NCI-H146 (cell line): ENCODE measurements at places on chromosomes 2 and 18.
A peak's percentile ranks its signal among the peaks of the same experiment; 100 is the strongest.

- DNase-seq: no peak
Measured at GRCh38 chr2:15034246-15034645, 401.7 kb downstream of the LRATD1 start.

DNA sequence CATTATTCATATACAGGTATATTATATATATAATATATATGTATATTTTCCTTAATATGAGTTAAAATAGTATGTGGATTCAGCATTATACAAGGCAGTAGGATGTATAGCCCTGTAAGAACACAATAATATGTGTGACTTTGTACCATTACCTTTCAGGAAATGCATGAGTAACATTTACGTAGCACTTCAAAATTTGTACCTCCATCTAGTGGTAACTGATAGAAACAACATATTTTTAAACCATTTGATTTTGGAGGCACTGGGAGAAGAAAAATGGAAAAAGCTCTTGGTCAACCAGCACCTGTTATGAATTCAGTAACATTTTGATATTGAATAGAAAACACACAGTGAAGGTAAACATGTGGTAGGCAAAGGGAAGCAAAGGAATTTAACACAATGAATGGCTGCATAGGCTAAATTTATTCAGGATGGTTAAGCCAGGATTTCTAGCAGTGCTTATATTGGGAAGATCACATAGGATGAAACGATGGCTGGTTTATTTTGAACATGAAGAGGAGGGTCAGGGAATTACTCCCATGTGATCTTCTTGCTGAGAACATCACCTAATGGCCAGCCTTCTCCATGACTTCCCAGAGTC lies 565.5 kb downstream of the CCDC85A start:
- peak; percentile 4 for DNase-seq

DNA sequence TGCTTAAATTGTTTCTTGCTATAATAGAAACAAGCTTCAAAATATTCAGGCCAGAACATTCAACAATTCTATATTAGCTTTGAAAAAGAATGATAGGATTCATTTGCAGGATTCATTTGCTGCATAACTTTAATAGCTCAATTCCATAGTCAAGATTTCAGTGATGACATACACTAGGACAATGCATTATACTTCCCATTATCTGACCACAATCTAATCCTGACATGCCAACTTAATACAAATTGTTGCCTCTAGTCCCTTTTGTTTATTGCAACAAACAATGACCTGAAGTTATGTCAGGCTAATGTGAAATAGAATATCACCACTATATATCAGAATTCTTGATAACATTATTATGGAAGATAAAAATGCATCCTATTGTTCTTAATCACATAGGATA lies 169.4 kb downstream of the DNAH7 start:
- DNase-seq: no peak

DNA sequence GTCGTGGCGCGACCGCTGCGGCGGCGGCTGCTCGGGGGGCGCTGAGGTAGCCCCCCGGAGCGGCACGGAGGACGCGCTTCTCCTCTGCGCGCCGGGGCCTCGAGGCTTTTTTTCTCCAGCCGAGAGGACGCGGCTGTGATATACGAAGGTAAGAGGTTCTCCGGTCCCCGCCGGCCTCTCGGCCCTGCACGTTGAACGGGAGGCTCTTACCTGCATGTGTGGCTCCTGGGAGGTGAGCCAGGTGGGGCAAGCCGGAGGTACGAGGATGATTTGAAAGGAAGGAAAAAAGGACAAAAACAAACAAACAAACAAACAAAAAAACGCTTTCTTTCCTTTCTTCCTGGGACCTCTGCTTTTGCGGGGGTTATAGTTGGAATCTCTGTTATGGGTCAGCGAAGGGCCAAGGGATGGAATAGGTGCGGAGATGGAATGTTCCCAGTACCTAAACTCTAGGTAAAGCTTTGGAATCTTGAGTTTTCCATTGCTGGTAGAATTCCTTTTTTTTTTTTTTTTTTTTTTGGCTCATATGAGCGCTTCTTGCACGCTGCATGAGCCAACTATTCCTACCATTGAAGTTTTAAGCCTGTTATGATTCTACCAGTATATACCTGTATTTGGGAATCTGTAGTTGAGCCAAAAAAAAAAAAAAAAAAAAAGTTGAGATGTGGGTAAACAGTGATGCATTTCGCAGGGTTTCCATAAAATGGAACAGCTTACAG lies 674 bp downstream of the PTPN4 start:
- peak; percentile 83 for DNase-seq

GRCh38 chr2:65228263-65228750 lies 676 bp downstream of the ACTR2 start:
- DNase-seq: peak; percentile 80

DNA sequence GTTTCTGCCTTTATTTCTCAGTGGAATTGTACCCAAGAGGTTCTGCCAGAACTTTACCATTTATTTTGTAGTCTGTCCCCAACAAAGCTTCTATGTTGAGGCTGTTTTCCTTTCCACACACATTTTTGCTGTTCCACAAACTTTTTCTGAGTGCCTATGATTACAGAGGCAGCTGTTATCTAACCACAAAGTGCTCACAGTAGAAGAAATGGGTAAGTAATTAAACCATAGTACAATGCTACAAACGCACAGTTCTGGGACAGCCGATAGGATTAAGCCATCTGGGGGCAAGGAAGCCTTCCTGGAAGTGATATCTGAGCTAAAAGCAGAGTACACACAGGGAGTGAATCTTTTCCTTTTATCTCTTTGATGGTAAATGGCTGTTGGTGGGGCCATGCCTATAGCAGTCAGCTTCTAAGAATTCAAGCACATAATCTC lies 3.9 kb upstream of the MGAT4A start:
- DNase-seq: no peak

- no peak for DNase-seq
Measured at GRCh38 chr2:8587251-8587791, 94.5 kb upstream of the ID2 start.

GRCh38 chr2:214995409-214995808 lies 143.0 kb downstream of the ABCA12 start:
- DNase-seq: no peak

DNA sequence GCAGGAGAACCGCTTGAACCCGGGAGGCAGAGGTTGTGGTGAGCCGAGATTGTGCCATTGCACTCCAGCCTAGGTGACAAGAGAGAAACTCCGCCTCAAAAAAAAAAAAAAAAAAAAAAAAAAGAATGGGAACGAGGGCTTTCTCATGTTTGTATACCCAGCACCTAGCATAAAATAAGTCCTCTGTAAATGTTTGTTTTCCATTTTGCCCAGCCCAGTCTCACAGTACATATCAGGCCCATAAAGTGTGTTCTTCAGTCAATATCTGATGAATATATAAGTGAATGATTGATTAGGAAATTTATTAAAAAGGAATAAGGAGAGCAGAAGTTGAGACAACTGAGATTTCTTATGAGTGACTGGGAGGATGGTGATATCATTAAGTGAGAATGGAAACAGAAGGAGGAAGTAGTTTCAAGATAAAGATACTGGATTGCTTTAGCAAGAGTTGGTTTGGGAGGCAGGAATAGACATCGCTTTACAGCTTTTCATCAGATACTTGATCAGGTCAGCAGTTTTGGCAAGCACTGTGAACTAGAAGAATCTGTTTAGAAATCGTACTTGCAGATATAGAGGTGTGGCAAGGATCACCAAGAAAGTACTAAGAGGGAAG lies 327.5 kb downstream of the KIAA1328 start:
- peak; percentile 22 for DNase-seq

DNA sequence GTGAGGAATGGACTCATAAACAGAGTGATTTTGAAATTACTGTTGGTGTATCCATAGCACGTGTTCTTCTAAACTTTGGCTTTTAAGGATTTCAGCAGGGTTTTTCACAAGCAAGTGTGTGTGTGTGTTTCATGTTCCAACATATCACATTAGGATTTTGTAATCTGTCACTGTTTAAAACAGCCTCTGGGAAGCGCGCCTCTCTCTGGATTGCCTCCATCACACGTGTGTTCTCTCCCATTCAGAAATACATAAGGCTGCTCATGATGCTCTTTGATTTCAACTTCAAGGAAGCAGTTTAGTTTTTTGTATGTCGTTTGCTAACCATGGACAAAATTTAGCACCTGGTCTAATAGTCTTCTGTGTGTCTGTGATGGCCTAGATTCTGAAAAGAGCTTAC lies 370.4 kb downstream of the MTX2 start:
- DNase-seq: no peak

- DNase-seq: no peak
Measured at GRCh38 chr2:149832324-149832723, 244.7 kb upstream of the MMADHC start.

GRCh38 chr2:161625314-161625919 lies 1.2 kb downstream of the SLC4A10 start:
- DNase-seq: peak; percentile 64

DNA sequence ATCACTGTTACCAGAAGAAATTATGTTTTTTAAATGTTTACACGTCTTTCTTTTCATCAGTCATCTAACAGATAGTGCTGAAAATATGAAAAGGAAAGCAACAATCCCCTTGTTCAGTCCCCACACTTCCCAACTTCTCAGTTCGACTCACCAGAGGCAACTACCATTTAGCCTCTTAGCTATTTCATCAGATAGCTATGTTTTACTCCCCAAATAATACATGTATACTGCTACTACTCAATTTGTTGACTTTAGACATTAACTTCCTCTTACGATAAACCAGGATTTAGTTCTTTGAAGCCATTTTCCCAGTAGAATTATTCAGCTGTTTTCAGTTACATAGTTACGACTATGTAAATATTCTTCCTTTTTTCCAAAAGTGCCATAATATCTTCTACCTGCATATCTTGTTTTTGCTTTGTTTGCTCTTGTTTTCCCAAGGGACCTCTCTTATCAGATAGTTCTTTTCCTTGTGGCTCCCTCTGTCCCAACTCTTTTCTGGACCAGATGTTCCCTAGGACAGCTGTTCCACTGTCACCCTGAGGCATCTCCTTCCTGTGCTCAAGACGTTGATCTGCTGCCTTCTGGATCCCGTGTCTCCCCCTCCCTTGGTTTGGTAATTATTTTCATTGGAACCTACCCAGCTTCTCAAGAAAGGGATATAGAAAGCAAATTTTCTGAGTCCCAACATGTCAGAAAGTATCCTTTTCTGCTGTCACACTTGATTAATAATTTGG lies 289.3 kb upstream of the TANK start:
- no peak for DNase-seq

DNA sequence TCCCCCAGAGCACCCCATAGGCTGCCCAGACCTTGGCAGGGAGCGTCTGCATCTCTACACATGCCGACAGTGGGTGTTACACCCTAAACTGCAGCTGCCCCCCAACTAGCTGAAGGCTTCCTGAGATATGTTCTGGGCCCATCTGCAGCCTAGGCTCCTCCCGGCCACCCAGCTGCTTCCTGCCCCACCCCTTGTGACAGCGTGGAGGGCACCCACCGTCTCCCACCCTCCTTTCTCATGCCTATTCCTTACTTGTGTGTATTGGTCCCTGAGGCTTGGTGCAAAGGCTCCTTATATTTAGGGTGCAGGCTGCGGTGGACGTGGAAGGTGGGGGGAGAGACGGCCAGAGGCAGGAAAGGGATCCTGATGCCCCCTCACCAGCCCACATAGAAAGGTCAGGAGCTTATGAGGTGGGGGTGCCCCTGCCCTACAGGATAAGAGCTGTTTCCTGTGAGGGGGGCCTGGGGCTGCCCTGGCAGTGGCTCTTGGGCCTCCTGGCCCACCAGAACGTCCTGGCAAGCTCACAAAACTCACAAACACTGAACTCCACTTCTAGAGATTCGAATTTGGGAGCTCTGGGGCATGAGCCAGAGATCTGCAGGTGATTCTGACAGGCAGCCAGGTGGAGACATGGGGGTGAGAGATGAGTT lies 7.3 kb upstream of the PROM2 start:
- DNase-seq: no peak

DNA sequence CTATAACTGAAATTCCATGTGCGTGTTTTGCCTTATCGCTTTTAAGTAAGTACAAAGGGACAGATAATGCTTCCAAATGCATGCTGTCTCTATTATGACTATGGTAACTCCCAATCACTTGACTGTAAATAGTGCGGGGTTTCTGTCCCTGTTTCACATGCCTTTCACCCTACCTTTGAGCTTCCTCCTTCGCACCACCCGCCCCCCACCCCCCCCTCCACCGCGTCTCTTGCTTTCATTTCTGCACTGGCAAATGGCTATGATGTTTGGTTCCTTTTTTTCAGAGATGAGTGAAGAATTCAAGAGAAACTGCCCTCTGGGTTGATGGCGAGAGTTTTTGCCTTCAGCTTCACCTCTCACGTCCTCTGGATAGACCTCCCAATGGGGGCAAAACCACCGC lies 25.0 kb upstream of the SPP2 start:
- no peak for DNase-seq

DNA sequence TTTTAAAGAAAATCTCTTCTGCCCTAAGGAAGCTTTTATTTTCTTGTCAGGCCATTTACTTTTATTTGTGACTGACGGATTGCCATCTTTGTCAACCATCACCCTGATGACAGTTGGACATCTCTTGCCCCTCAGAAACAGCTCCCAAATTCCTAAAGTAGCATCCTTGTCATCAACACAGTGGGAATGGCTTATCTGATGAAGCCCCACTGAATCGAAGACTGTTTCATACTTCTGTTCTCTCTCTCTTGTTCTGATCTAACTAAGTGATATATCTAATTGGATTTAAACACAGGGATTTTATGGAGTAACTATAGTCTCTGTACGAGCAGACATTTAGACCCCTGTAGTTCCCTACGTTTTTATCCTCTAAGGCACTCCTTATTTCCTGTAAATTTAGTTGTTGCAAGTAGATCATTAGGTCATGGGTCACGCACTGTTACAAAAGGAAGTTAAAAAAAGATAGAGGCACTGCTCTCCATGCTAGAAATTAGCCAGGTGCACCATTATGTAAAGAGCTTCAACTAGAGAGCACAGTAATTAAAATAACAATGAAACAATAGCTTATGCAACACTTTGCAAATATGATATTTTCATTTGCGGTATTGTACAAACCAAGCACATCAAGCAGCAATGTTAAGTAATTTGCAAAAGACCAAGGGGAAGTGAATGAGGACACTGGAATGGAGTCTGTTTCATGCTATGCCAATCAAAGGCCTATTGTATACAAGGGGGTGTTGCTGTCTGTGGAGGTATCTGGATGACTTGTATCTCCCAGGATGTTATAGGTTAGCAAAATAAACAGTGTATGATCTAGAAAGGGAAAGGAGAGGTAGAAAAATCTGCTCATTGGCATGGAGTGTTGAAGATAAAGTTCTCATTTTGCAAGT lies 284.7 kb downstream of the LRRTM1 start:
- DNase-seq: peak; percentile 22

DNA sequence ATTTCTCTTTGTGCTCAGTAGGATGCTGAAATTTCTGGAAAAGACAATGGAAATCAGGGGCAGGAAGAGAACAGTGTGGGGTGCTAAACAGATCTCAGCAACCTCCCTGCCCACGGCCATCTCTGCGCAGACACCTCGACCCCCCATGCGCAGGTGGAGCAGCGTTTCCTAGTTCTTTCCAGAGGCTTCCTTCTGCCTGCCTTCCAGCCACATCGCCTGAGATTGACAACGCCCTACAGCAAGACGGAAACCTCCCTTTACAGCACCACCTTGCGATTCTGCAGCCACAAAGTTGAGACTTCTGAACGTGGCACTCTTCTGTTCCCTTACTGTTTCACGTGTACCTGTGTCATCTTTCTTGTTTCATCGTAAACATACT lies 31.4 kb upstream of the CASP8 start:
- DNase-seq: no peak
